ENCODE measurements at places on chromosomes 7 and 10.
A peak's percentile ranks its signal among the peaks of the same experiment; 100 is the strongest.

DNA sequence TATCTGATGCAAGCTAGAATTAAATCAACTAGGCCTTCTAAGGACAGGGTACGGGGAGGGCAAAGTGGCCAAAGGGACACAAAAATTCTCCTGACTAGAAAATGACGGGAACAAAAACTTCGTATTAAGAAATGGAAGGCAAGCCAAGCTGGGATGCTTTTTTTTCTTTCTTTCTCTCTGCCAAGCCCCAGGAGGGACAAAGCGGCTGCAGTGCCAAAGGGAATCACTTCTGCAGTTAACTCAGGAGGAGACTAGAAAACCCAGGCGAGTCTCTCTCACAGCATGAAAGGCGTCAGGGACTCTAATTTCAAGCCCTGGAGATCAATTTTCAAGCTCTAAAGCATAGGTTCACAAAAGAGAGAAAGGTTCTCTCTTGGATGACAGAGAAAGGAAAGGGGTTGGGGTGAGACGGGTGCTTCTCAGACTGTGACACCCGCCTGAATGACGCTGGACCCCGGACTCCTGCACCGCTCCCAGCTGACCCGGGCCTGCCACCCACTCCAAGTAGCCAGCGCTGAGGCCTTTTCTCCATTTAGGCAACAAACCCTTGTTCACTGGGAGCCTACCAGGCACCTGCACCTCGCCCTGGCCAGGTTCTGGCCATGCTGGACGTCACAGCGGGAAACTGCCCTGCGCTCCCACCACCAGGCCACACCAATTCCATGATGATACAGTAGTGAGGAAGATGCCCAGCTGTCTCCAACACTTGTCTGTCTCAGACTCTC, 56.5 kb downstream of the KIAA1549 start:
- no peak for DNase-seq

DNA sequence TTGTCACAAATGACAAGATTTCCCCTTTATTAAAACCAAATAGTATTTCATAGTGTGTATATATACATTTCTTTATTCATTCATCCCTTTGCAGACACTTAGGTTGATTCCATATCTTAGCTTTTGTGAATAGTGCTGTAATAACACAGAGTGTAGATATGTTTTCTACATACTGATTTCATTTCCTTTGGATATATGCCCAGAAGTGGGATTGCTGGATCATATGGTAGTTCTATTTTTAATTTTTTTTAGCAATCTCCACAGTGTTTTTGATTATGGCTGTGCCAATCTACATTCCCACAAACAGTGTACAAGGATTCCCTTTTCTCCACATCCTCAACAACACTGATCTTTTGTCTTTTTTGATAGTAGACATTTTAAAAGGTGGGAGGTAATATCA, 46.4 kb downstream of the CSTF2T start:
- DNase-seq, result no peak

GRCh38 chr10:132865171-132865631, 77.2 kb downstream of the CFAP46 start:
- no peak for DNase-seq

GRCh38 chr7:76393116-76394031, 16.1 kb downstream of the SSC4D start:
- DNase-seq, result peak; percentile 95

- DNase-seq, result no peak
Measured at GRCh38 chr10:17443707-17444387, 10.5 kb downstream of the ST8SIA6 start.

DNA sequence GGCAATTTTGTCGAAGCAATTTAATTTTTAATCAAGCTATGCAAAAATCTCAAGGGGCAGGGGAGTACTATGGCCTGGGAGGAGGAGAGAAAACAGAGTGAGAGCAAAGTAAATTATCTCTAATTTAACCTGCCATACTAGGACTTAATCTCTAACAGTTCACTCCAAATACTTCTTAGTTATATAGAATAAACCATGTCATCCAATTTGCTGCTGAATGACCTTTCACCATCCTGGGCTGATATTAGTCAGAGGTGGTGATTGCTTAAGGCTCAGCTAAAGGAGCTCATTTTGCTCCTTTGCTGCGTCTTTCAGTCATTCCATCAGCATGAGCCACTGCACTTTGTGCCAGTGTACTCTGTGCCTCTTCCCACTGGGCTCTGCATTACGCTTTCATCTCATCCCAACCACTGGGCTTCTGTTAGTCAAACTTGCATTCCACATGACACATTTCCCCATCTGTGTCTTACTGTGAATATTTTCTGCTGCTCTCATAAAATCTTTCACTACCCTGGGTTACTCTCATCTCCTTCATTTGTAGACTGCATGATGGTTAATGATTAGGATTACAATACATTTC, 84.3 kb downstream of the CD36 start:
- no peak for DNase-seq

DNA sequence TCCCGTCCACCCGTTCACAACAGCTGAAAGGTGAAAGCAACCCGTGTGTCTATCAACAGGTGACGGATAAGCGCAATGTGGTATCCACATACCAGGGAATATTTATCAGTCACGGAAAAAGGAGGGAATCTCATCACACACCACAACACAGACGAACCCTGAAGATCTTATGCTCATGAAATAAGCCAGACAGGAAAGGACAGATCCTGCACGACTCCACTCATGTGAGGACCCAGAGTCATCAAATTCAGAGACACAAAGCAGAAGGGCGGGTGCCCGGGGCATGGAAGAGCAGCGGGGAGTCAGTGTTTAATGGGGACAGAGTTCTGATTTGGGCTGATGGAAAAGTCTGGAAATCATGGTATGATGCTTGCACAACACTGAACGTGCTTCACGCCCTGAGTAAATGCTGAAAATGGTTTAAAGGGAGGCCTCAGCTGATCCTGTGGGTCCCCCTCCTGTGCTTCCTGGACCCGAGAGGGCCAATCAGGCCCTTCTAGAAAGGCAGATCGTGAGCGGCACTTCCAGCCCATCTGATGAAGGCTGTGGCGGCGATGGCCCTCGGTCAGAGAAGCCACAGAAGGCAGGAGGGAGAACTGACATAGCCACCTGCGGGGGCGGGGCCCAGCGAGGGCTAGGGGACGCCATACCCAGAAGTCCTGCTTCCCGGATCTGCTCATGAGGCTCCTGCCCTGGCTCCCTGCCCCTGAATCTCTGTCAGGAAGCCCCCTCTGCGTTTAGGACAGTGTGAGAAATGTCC, 19.1 kb downstream of the WDR86 start:
- DNase-seq, result no peak

- no peak for DNase-seq
Measured at GRCh38 chr10:88092973-88093372, 229.5 kb downstream of the PTEN start.

DNA sequence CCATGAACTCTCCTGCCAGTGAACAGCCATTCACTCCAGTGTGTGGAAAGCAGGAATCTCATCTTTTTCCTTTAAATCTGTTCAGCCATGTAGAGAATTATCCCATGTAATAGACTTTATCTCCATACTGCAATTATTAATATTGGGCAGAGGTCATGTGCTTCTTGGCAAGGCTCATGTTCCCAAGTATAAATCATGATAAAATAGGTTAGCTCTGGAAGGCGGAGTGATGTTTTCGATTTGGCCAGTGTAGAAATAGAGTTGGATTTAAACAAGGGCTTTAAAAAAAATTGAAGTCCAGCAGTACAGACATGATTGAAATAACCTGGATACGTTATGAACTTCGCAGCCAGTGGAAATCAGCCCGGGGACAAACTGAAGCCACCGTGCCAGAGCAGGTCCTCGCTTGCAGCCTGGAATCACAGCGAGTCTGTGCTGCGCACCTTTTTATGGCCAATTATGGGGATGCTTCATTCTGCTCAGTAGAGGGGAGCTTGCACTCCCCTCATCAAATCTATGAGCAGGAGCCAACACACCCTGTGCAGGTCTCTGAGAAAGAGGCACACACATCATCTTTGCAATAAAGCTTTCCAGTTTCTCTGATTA, 654.0 kb upstream of the MKI67 start:
- no peak for DNase-seq

GRCh38 chr10:50982989-50983388, 91.3 kb upstream of the PRKG1 start:
- no peak for DNase-seq

DNA sequence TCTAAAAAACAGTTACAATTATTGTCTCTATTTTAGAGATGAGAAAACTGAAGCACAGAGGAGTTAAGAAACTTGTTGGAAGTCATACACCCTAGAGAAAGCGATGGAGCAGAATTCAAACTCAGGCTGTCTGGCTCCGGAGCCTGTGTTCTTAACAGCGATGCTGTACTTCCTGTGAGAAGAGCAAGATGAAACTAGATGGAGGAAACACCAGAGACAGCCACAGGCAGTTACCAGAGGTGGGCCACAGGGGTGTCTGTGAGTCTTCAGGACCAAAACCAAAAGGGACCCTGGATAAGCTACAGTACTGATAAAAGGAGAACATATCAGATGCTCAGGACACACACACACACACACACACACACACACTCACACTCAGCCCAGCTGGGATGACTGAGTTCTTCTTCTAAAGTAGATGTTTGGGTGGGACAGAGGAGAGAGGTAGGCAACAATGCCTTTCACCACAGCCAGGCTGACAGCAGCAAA, 289.2 kb downstream of the FZD1 start:
- DNase-seq, result no peak

GRCh38 chr10:119706521-119707278, 19.1 kb upstream of the INPP5F start:
- no peak for DNase-seq

DNA sequence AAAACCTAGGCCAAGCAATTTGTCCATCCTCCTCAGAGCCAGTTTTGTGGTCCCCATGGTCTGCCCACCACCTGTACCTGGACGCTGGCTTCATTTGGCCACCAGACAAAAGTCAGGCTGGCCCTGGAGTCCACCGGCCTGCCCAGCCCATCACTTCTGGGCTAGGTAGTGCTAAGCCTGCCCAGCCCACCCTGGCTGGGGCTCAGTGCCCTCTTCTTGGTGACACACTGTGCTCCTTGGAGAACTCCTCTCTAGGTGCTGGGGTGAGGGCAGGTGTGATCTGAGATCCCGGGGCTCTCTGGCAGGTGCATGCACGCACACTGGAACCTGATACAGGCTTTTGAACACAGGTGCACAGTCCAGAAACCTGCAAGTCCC, 1.1 kb downstream of the AIFM2 start:
- DNase-seq, result no peak

DNA sequence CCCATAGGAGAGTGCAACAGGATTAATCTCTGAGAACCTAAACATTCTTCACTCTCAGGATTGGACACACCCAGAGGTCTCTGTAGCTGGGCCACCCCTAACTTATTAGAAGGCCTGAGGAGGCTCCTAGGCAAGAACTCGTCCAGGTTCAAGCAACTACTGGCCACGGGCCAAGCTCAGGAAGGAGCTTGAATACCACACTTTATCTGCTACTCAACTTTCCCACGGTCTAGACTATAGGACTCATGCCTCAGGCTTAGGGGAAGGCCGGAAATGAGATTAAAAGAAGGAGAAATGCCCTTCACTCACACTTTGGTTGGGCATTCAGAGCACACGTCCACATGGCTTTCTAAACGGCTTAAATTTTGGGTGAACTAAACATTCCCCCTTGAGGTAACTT, 142.8 kb upstream of the PHYHIPL start:
- DNase-seq, result no peak

GRCh38 chr10:131815266-131816156, 85.3 kb upstream of the PPP2R2D start:
- DNase-seq, result no peak

DNA sequence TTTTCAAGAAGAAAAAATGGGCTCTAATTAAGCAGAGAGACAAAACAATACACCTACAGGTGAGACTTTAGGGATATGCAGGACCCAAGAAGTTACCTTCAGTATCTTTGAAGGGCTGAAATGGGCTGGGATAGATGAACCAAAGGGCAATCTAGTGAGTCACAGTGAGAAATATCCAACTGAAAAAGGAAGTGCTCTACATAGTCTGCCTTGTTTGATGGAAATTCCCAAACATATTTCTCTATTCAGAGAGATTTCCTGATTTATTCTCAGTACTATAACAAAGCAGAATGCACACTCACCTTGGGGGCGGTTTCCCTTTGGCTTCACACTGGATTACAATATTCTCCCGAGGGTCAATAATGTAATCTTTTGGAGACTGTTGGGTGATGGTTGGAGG, 104.1 kb upstream of the LAMB4 start:
- no peak for DNase-seq

- no peak for DNase-seq
Measured at GRCh38 chr10:55374917-55375316, 573.9 kb upstream of the PCDH15 start.

DNA sequence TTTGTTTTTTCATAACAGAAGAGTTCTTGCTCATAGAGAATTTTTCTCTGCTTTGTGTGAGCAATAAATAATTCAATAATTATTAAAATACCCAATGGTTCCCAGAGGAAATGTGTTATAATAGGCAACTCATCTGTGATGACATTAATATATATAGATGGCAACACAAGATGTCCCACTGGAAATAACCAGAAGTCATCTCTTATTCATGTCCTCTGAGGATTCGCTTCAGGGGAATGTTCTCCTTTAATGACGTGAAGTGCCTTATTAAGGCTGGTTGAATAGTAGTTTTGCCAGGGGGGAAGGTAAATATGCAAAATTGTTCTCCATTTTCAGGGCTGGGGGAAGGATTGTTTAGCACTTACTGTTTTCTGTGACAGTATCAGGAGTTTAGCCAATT, 3.1 kb downstream of the SLC39A12 start:
- DNase-seq, result no peak

DNA sequence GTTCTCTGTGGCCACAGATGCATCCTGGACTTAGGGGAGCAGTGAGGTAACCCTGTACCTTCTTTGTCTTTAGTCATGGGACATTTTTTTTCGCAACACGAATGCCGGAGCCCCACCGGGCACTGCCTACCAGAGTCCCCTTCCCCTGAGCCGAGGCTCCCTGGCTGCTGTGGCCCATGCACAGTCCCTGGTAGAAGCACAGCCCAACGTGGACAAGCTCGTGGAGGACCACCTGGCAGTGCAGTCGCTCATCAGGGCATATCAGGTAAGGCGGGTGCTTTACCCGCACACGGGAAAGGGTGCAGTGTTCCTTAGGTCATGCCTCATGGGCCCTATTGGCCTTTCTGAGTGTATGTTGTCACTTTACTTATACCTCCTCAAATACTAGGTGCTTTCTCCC, 38.8 kb downstream of the OGDH start:
- no peak for DNase-seq

DNA sequence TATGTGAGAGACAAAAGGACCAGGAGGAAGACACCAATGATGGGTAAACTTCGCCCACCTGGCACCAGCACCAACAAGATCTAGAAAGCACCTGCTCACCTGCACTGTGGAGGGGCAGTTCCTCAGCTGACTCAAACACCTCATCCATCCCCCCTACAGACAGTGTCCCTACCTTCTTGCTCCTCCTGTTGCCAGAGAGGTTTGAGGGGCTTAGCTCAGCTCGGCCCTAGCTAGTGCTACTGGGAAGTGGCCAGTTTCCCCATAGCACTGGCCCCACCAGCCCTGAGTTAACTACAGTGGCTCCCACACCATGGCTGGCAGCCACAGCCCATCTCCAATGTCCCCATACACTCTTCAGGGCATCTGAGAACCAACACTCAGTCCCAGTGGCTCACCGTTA, 70.8 kb downstream of the GRID1 start:
- no peak for DNase-seq

GRCh38 chr10:12846718-12847117, 154.8 kb downstream of the CCDC3 start:
- DNase-seq, result no peak

GRCh38 chr10:86294346-86295265, 72.0 kb downstream of the GRID1 start:
- no peak for DNase-seq

- DNase-seq, result no peak
Measured at GRCh38 chr10:70272925-70273316, 10.9 kb downstream of the NPFFR1 start.

GRCh38 chr7:38858259-38858884, 50.6 kb downstream of the VPS41 start:
- DNase-seq, result no peak

GRCh38 chr10:3347413-3348182, 175.0 kb upstream of the PITRM1 start:
- DNase-seq, result no peak

All from D721Med (cell line).